HFFc6 (cell line): ENCODE measurements at places on chromosomes 2 and 18. TPM values are rescaled to one million over a fixed set of nuclear protein-coding genes. Genes with fewer than 3 reads are reported as not detected.
A peak's percentile ranks its signal among the peaks of the same experiment; 100 is the strongest.

The CNPPD1 gene
- 42.2 to 47.0 TPM (median 42.3 TPM) in 3 replicates for total RNA-seq

- peak; percentile 68 for DNase-seq
These were observed 313.8 kb downstream of the PDE11A start for GRCh38 chr2:177758591-177759371.

DNA sequence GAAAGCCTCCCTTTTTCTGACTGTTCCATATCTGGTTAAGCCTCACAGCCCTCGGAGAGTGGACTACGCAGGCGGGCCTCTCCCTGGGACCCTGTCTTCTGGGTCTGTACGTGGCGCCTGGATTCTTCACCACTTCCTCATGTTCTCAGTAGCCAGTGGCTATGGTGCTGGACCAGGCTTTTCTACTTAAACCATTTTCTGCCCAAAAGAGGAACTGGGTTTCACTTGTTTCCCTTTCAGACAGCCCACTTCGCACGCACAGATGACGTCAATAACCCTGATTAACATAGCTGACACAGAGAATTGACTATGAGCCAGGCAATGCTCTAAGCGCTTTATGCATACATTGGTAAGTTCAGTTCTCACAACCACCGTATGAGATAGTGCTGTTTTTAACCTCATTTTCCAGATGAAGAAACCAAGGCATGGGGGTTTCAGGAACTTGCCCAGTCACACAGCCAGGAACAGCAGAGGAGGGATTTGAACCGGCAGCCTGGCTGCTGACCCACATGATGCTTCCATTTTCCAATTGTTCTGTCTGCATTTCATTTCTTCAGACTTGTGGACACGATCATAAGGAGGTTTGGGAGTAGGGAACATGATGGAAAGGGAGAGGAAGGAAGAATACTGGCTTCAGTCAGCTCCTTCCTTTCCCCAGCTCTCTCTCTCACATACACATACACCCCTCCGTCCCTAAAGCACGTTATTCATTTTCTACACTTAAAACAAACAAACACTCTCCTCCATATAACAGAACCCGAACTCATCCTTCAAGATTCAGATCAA is 41.7 kb downstream of the MYOM1 start:
- DNase-seq = no peak

DNA sequence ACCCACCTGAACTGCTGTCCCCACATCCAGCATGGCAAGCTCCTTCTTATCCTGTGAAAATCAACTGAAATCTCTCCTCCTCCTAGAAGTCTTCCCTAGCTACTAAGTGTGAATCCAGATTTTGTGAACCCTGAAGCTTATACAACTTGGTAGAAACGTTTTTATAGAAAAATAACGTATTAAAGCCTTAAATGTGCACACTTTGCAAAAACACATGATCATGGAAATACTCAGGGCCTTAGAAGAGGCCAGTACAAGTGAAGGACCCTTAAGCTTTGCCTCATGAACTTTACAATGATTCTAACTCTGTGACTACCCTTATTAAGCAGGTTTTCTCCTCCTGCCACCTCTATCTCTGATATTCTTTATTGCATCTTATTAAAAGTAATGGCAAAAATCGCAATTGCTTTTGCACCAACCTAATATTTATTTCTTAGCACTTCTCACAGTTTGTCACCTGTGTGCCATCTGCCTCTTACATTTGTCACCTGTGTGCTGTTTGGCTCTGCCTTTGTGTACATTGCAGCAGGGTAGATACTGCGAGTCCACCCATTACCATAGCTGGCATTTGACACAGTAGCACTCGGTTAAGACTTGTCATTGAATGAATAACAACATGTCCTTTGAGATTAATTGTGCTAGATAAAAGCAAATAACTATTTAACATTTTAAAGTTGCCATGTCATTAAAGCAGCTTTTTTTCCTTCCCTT is 42.2 kb downstream of the FRZB start:
- no peak for DNase-seq

DNA sequence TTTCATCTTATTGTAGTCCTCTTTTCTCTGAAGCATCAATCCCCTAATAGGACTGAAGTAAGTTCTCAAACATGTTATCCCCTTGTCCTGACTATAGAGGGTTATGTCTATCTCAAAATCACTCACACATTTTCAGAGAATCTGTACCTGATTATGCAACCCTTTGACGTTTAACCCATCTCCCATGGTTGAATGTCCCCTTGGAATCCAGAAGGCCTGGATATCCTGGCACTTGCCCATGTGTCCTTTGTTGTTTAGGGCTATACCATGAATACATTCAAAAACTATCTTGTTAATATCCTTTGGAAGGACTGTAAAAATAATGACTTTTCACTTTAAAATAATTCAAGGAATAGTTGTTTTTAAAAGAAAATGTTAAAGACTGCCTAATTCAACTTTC is 66.3 kb upstream of the PSMD14 start:
- no peak for DNase-seq

- DNase-seq = peak; percentile 65
These were observed 8.2 kb upstream of the GPR17 start for GRCh38 chr2:127637725-127638252.

DNA sequence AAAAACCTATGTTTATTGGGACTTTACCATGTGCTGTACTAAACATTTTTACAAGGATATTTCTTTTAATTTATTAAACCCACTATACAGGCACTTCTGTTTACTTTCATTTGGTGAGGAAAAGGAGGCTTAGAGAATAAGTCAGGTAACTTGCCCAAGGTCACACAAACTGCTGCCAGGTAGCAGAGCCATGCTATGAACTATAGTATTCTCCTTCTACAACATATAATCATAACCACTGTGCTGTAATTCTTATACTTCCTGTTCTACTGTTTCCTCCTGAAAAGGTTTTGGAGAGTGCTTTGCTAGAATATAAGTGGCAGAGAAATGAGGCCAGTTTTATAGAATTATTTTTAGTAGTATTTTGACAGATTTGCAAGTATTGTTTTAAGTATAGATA is 29.5 kb downstream of the SLC39A10 start:
- DNase-seq = no peak

- DNase-seq = no peak
These were observed 109.7 kb upstream of the GLI2 start for GRCh38 chr2:120625865-120626560.

DNA sequence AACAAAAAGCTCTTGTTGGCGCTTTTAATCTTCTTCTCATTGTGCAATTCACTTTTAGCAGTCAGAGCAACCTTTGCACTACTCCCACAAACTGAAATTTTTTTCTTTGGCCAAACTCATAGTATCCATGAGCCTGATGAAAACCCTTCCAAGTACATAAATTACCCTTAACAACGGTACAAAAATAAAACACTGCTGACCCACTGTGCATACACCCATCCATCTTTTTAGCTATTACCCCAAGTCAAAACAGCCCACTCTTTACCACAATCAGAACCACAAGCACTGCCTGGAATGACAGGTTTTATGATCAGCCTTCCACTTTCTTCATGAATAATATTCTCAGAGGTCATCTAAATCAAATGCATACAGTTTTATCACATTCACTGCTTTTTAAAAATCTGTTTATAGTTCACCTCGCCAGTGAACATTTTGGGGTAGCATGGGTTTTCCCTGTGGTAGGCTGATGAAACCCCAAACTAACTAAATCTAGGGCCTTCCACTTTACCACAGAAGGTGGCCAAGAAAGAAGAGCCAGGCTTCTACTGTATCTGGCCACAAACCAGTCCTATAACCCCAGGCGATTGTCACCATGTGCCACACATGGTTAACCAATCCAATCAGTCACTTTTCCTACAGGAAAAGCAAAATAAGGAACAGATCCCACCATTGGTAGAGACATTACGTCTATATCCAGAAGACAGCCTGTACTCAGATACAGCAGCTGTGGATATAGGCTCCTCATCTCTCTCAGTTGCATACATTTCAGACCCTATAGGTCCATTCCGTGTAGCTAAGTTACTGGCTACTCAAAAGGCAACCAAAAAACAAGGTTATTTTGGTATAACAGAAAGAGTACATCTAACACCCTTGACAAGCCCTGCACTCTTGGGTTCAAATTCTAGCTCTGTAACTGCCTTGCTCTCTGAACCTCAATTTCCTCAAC is 171.3 kb downstream of the THADA start:
- no peak for DNase-seq

GRCh38 chr2:162579169-162579568 is 235.2 kb downstream of the GCA start:
- DNase-seq = no peak

GRCh38 chr2:69623236-69623635 is 20.3 kb downstream of the AAK1 start:
- DNase-seq = no peak

DNA sequence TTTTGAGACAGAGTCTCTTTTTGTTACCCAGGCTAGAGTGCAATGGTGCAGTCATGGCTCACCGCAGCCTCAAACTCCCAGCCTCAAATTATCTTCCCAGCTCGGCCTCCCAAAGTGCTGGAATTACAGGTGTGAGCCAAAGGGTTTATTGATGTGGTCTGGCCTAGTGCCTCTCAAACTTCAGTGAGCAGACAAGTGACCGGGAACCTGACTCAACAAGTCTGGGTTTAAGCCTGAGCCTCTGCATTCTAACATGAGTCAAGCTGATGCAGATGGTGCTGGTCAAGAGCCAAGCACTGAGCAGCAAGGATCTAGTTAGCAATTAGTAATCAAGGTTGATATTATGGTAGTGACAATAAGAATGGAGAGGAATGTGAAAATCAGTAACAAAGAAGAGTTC is 21.3 kb downstream of the CDK15 start:
- no peak for DNase-seq

- DNase-seq = no peak
These were observed 28.3 kb downstream of the KIF5C start for GRCh38 chr2:148903294-148903693.

The ADCYAP1 gene
- not detected in 3 replicates for total RNA-seq

DNA sequence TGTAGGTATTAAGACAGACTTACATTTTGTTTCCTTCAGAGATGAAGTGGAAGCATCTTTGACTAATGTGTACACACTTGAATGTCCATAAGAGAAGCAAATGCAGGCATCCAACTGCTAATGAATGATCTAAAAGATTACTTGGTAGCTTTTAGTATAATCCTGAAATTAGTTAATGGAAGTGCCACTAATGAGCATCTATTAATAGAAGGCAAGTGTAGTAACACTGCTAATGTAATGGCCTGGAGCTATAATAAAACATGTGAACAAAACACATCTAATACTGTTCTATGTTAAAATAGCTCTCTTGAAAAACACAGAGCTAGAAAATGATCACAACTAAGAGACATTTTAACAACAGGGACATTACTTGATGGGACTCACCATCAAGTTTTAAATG is 225.3 kb downstream of the SLC8A1 start:
- DNase-seq = no peak

The CENPA gene
- 6.3 and 18.5 TPM in 2 replicates for total RNA-seq

- no peak for DNase-seq
These were observed 51.8 kb downstream of the EPB41L5 start for GRCh38 chr2:120064664-120065063.

- no peak for DNase-seq
These were observed 130.8 kb upstream of the HDAC4 start for GRCh38 chr2:239531456-239532241.

GRCh38 chr2:217959723-217960122 is 43.1 kb downstream of the TNS1 start:
- DNase-seq = no peak

The IL36B gene
- total RNA-seq = not detected in 3 replicates

The EMX1 gene
- total RNA-seq = not detected in 2 replicates

DNA sequence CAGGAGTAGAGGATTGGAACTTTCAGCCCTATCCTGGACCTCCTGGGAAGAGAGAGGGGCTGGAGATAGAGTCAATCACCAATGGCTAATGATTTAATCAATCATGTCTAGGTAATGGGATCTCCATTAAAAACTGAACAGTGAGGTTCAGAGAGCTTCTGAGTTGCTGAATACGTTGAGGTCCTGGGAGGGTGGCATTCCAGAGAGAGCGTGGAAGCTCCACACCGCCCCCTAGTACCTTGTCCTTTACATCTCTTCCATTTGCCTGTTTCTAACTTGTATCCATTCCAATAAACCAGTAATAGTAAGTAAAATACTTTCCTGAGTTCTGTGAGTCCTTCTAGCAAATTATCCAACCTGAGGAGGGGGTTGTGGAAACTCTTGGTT is 101.7 kb downstream of the B3GNT2 start:
- no peak for DNase-seq

The PSD4 gene
- total RNA-seq = 0.78 to 1.3 TPM (median 1.0 TPM) in 3 replicates

DNA sequence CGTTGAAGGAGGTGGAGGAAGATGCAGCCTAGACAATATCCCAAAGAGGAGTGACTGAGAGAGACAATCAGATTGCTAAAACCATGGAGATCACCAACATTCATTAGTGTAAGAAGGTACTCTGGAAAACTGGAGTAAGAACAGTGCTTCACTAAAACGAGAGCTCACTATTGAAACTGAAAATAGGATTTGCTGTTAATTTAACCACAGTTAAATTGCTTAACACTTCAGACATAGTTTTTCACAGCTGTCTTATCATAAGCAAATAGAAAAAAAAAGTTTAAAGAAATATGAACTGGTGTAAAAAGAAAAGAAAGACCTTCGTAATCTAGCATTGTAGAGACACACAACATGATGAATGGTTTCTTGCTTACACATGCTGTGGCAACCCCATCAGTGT is 1049.8 kb upstream of the CHAC2 start:
- DNase-seq = no peak

The UGT1A9 gene
- not detected in 3 replicates for total RNA-seq

DNA sequence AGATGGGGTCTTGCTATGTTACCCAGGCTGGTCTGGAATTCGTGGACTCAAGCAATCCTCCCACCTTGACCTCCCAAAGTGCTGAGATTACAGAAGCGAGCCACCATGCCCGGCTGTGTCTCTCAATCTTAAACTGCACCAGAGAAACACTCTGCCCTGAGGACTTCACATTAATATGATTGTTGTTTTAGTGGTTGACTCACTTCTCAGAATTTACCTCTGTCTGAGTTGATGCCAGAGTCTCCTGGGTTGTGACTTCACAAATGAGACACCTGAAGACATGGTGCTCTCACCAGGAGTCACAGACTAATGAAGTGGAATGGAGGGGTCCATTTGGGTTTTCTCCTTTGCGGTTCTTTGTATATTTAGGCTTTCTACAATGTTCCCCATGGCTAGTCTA is 61.0 kb upstream of the TGIF1 start:
- no peak for DNase-seq

DNA sequence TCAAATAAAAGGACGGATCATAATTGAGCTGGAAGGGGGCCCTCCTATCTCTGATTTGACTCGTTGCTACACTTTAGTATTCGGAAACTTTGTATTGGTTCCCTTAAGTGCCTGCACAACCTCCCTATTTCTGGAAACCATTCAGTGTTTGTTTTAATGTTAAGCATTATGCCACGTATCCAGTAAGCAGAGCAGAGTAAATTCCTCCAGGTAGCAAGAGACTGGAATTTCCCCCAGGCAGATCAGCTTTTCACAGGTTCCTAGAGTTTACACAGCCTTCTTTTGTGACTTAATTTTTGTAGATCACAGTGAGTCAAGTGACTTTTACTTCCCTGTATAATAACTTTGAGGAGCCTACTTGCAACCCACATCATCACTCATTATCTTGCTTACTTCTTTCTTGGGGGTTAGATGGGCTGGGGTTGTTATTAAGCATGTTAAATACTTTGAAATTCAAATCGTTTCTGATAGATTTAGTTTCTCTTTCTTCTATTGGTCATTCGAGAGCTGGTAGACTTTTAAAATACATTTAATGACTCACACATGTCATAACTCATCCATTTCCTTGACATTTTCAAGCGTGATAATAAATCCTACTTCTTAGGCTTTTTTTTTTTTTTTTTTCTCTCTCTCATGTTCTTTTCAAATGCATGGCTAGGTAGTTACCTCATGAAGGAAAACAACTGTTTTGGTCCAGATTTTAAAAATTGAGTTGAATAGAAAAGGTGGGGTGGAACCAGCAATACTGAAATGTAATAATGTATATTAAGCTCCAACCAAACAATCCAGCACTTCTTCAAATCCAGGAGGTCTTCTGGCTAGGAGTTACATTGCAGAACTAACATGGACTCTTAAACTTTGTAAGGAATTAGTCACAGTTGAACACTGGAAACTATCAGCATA is 219.3 kb downstream of the NEDD4L start:
- DNase-seq = no peak
